Substantia nigra (tissue), 51 donors: ENCODE measurements at places on chromosomes 4 and X.

- DNase-seq: no peak
These were observed 32.5 kb downstream of the MEPE start for GRCh38 chr4:87865288-87865687.

- DNase-seq: no peak
These were observed 323.2 kb downstream of the RAB28 start for GRCh38 chr4:13160920-13161319.

- DNase-seq: no peak
These were observed 319.2 kb downstream of the PCDH7 start for GRCh38 chr4:31039382-31039781.

GRCh38 chr4:10104211-10104990, 12.2 kb downstream of the WDR1 start:
- no peak for DNase-seq

GRCh38 chr4:78864405-78865024, 74.7 kb downstream of the PAQR3 start:
- no peak for DNase-seq

- DNase-seq: no peak
These were observed 87.6 kb upstream of the IL15 start for GRCh38 chr4:141548791-141549190.

- no peak for DNase-seq
These were observed 43.2 kb downstream of the GALNT7 start for GRCh38 chr4:173211838-173212237.

DNA sequence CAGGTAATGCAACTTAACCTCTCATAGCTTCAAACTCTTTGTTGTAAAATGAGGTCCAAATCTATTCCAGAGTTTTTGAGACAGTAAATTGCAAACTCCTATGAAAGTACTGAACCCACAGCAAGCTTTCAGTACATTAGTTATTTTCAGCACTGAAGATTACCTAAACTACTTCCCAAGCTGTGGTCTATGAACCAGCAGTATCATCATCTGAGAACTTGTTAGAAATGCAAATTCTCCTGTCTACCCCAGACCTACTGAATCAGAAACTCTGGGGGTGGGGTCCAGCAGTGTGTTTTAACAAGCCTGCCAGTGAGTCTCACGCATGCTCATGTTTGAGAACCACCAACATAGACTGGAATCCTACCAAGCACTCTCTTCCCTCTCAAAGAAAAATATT, 5.7 kb upstream of the CASP6 start:
- DNase-seq: no peak

DNA sequence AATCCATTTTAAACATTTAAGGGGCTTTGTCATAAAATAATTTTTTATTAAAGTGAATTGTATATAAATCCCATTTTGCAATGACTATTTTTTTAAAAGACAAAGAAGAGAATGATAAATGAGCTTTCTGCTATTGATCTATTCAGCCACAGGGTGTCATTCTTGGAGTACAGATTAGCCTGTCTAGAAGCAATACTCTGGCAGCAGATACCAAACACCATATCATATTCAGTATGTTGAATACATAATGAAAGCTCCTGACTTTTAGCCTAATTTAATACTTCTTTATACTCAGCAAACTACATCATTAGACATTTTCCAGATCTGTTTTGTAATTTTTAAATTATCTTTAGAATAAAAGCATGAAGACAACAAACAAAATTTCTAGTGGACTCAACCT, 496.3 kb downstream of the PDGFC start:
- no peak for DNase-seq

DNA sequence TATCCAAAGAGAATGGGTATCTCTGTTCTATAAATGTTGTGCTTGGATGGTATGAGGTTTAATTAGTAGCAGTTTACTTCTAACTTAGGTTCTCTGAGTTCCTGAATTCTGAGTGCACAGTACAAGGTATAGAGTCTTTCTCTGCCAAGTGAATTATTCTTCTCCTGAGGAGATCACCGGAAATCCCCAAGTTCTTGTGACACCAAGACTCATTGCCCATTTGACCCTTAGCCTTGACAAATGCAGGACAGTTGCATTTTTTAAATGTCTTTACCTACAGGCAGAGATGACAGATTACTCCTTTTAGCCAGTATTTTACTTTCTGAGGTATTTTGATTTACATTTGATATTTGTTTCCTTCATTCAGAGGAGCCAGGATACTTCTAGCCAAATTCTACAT, 72.9 kb downstream of the MAOA start:
- DNase-seq: no peak

- no peak for DNase-seq
These were observed 1697.0 kb downstream of the PCDH7 start for GRCh38 chr4:32417113-32417704.

DNA sequence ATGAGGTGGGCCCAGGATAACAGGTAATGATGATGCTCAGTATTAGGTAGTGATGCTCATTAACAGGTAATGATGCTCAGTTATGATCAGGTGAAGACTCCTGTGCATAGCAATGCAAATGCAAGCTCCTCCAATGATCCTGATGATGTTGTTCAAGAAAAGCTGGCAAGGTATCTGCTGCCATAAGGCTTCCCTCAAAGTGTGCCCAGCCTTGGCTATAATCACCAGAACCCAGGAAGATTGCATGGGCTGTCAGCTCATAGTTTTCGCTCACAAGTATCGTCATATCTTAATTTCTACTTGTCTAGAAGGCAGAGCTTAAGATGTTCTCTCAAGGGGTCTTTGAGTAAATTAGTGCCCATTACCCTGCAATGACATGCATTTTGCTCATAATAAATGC, 366.2 kb upstream of the CLNK start:
- DNase-seq: no peak

- DNase-seq: no peak
These were observed 61.8 kb downstream of the FHDC1 start for GRCh38 chr4:152997771-152998487.

DNA sequence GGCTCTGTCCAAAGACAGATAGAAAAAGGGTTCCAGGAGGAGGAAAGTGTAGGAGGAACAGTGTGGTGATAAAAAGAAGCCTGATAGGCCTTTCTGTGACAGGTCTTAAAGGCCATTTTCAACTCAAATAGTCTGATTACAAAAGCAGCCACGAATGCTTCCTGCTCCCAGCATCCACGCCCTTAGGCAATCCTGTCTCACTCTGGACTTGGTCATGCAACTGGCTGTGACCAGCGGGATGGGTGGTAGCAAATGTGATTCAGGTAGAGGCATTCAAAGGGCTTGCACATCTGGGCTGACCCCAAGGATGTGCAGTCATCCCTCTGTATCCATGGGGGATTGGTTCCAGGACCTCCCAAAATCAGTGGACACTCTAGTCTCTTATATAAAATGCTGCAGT, 14.4 kb upstream of the SEPSECS start:
- no peak for DNase-seq

- no peak for DNase-seq
These were observed 91.4 kb downstream of the CLNK start for GRCh38 chr4:10593130-10593529.

DNA sequence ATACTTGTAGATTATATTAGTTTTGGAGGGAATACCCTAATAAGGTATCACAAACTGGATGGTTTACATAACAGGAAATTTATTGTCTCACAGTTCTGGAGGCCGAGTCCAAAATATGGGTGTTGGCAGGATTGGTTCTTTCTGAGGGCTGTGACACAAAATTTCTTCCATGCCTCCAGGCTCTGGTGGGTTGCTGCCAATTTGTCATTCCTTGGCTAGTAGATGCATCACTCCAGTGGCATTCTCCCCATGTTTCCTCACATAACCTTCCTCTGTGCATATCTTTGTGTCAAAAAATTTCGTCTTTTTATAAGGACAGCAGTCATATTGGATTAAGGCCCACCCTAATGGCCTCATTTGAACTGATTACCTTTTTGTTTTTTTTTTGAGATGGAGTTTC, 49.3 kb downstream of the APELA start:
- no peak for DNase-seq

- DNase-seq: no peak
These were observed 186.0 kb downstream of the DCHS2 start for GRCh38 chr4:154305616-154306015.

DNA sequence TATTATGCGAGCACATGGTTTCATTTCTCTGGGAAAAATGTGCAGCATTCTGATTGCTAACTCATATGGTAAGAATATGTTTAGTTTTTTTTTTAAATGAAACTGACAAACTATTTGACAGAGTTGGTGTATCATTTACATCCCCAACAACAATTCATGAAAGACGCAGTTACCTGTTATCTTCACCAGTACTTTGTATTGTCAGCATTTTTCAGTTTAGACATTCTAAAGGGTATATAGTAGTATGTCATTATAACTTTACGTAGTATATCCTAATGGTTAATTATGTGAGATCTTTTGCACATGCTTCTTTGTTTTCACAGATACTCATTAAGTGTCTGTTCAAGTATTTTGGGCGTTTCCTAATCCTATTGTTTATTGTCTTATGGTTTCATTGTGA, 891.1 kb upstream of the AGA start:
- DNase-seq: no peak

GRCh38 chrX:153688911-153689590, 1.3 kb downstream of the SLC6A8 start:
- peak; percentile 62 for DNase-seq

- no peak for DNase-seq
These were observed 220.6 kb downstream of the SNCA start for GRCh38 chr4:89616382-89616781.

- no peak for DNase-seq
These were observed 130.4 kb downstream of the IDS start for GRCh38 chrX:149374751-149375150.

DNA sequence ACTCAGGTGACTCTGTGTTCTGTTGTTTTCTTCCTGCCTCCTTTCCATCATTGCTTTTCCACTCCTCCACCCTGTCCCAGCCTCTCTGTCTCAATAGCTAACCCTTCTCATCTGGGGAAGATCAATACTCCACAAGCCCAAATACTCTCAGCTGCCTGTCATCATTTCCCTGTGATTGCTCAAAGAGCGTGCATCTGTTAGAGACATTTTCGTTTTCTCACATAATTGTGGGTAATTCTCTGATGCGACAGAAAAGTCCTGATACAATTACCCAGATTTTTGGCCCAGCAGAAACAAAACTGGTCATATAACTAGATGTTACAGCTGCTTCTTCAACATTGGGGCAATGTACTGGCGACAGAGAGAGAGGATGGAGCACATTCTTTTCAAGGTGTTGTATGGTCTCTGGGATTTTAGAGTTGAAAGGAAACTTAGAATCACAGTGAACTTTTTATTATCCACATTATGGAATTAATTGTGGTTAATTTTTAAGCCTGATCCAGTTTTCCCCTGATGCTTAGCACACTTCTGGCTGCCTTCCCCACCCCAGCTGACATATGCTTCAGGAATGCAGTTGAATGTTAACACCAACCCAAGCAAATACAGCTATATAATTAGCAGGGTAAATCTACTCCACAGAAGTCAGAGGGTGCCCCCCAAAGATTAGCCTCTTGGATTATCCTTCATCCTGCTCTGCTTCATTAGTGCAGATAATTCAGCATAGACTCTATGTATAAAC, 171.4 kb upstream of the ANXA3 start:
- no peak for DNase-seq

DNA sequence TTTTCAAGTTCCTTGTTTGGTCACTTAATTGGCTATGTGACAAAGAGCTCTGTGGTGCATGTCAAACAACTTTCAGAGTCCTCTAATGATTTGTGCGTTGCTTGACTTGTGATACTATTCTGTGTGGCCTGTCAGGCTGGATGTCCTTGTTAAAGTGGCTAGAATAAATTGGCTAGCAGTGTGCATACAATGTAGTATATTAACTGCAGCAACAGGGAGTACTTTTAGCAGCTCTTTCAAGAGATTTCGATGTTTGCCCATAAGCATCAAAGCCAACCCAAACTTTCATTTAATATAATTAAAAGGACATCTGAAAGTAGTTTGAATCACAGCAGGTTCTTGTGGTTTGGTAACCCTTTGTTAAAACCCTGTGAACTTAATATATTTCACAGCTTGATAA, 718.9 kb downstream of the ADGRL3 start:
- no peak for DNase-seq

- DNase-seq: no peak
These were observed 67.7 kb upstream of the SPANXN2 start for GRCh38 chrX:143788265-143788664.

- no peak for DNase-seq
These were observed 756 bp downstream of the IGFBP7 start for GRCh38 chr4:57109411-57109846.

GRCh38 chrX:41308884-41309647, 24.9 kb upstream of the DDX3X start:
- no peak for DNase-seq

DNA sequence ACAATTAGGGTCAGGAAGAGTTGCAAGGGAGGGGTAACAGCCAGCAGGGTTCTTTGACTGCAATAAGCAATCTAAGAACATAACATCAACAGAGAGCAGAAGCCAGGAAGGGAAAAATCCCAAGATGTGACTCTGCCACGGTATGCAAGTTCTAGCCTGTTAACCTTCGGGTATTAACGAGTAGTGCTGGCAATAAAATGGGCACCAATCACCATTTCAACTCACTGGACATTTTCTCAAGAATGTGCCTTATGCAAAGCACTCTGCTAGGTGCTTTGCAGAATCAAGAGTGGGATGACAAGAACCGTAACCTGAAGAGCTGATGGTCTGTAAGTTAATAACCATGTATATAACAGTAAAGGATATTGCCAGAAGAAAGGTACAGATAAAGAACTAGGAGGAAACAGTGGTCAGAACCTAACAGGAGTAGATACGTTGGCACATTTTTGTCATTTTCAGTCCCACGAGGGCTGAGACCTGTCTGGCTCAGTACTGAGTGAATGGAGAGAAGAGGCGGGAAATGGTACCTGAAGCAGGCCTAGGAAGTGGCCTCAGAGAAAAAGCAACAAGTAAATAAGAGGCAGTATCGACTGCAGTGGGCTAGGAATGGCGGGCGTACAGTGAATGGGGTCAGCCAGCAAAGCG, 2.7 kb downstream of the ELOVL6 start:
- no peak for DNase-seq

DNA sequence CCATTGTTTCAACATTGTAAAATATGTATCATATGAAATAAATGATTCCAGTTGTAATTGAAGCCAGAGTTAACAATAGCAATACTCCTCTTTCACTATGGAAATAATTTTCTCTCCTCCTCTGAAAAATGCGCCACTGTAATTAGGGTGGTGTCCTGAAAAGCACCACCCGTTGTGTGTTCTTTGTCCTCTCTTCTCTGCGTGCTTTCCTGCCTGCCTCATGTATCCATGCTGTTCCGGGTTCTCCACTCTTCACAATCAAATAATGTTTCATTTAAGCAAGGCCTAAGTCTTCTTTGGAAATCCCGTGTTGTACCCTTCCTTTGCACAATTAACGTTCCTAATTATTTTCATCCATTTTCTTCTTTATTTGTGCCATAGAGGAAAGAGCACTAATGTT, 293.3 kb downstream of the ADGRL3 start:
- DNase-seq: no peak

GRCh38 chr4:4922441-4922840, 63.0 kb downstream of the MSX1 start:
- no peak for DNase-seq

GRCh38 chr4:110953191-110953590, 330.3 kb upstream of the PITX2 start:
- no peak for DNase-seq
